ENCODE measurements at places on chromosomes 1 and 21.

DNA sequence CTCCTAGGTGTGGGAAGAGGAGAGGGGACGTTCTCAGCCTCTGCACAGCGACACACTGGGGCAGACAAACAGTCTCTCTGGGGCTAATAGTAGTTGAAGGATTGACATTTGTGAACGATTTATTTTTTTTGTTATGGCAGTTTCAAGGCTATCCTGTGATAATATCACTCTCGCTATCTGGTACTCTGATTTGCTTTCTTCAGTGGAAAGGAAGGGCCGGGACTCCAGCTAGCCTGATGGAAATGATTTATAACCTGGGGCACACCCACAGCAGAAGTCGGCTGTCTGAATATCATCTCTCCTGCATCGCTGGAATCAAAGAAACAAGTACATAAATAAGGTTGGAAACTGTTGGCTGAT is 122.7 kb downstream of the KCNN3 start:
- DNase-seq, result no peak

- no peak for DNase-seq
These were observed 109.5 kb upstream of the JUN start for GRCh38 chr1:58893257-58893869.

DNA sequence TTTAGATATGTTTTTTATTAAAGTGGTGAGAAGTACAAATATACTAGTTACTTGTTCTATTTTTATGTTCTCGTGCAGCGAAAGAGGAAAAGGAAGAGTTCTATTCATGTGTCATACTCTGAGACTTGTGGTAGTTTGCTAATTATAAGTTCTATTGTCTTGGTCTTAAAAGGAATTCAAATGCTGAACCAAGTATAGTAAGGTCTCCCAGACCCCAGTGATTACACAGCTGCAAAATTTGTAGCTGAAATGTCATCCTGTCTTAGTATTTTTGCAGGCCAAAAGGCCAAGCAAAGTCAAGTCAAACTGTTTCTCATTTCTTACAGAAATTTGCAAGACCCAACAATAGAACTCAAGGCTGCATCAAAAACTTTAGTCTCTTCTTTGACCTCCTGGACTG is 268.7 kb downstream of the CHRM3 start:
- DNase-seq, result no peak

- DNase-seq, result no peak
These were observed 9.0 kb downstream of the C1orf105 start for GRCh38 chr1:172429331-172430127.

GRCh38 chr1:113451710-113452109 is 61.4 kb downstream of the MAGI3 start:
- no peak for DNase-seq

DNA sequence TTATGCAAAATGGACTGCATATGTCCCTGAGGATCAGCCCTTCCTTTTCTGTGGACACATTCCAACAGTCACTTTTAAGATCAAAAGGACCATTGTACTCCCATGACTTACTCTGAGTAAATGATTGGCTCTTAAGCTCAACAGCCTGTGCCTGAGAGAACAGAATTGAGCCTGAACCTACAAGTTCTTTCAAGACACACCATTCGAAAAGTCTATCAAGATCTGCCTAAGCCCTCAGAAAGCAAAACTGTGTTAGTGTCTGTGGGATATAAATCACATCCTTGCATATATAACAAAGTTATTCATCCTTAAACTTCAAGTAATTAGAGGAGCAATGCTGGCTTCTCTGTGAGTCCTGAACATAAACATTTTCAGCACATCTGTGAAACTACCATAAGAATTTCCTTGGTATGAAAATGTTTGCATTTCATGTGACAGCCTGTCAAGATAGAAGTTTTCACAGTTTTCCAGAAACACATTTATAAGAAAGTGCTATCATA is 41.6 kb downstream of the PCNX2 start:
- DNase-seq, result no peak

- no peak for DNase-seq
These were observed 40.2 kb downstream of the TBCE start for GRCh38 chr1:235407419-235407818.

DNA sequence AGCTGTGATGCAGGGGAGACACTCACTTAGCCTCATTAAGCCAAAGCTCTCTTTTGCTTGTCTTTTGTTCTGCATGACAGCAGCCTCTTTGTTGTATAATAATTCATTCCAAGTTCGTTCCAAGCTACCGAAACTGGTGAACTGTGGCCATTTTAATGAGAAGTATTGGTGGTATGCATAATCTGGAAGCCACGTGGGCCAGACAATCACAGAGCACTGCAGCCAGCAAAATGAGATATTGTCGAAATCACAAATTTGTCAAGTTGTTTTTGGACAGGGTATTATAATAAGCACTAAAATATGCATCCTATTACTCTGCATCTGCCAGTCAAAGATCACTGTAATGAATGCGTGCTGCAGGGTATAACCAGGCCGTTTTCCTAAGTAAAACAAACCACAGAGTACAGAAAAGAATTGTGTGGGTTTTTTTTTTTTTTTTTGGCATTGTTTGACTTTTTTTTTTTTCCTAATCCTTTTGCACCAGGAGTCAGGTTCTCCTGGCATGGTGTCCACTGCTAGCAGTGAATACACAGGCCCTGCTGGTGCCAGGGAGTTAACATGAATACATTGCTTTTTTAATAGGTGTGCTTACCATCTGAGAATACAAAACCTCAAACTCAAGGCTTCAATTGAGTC is 423.9 kb downstream of the PTBP2 start:
- no peak for DNase-seq

DNA sequence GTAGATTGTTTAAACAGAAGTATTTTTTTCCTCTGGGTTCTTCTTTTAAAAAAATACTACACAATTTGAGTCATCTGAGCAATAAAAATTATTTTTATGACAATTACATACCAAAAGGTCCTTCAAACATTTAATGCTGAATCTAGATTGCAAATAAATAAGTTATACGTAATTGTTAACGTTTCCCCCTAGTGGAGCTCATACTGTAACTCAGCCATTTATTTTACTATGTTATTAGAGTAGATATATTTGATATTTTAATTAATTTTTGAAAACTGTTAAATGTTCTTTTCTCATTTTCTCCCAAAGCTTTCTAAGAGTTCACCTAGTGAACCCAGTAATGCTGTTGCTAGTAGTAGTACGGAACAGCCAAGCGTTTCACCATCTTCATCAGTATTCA is 33.5 kb downstream of the ZMYM1 start:
- no peak for DNase-seq

- DNase-seq, result no peak
These were observed 7.0 kb upstream of the USP24 start for GRCh38 chr1:55222152-55222551.

GRCh38 chr1:99180343-99180808 is 83.9 kb upstream of the PLPPR4 start:
- peak; percentile 8 for DNase-seq

DNA sequence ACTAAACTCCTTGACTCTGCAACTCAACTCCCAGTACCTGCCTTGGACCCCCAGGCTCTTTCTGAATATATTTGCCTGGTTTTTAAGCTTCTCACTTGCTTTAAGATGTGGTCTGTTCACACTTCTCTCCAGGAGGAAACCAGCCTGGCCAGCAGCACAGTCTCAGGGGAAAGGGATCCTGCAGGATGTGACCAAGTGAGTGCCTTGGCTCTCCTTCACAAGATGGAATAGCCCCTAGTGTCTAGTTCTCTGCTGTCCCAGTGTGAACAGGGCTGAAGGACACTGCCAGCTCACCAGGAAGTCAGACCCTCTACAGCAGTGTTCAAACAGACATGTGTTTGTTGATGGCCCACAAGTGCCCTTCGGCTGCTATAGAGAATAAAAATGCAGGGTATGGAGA is 32.9 kb downstream of the CD244 start:
- DNase-seq, result no peak

- no peak for DNase-seq
These were observed 1041.3 kb upstream of the ADGRL4 start for GRCh38 chr1:80047791-80048190.

GRCh38 chr1:193103759-193104501 is 1.3 kb downstream of the GLRX2 start:
- no peak for DNase-seq

DNA sequence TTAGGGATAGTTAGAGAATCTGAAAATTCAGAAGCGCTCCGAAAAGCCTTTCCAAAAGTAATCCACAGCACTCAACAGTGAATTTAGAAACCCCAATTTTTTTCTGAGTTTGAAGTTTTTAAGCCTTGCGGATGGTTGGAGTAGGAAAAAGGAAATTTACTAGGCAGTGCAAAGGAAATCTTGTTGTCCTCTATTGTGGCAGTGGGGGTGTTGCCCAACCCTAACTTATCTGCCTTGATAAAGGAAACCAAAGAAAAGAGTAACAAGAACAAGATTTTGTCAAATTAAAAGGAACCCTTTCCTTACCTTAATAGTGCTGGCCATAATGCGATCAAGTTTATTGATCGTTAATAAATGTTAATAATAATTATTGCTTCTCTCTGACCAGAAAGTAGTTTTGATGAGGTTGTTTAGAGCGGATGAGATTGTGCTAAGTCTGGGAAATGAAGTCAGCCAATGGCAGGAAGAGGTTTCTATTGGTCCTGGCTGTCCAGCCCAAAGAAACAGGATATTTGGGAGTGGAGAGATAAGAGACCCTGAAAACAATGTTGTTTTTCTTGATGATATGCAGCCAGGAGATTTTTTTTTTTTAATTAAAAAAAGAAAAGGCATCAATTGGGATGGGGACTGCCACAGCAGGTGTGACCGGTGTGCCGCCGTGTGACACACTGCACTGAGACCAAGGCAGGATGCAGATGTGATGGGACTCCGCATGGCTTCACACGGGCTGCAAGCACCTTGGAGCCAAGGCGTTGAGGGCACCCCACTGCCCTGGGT is at the start of gene ERG:
TSS of gene ERG (minus strand) at position 421 of the 777 bp plus-strand sequence. CDS start at position 324, 97 bp downstream.
- DNase-seq, result no peak

DNA sequence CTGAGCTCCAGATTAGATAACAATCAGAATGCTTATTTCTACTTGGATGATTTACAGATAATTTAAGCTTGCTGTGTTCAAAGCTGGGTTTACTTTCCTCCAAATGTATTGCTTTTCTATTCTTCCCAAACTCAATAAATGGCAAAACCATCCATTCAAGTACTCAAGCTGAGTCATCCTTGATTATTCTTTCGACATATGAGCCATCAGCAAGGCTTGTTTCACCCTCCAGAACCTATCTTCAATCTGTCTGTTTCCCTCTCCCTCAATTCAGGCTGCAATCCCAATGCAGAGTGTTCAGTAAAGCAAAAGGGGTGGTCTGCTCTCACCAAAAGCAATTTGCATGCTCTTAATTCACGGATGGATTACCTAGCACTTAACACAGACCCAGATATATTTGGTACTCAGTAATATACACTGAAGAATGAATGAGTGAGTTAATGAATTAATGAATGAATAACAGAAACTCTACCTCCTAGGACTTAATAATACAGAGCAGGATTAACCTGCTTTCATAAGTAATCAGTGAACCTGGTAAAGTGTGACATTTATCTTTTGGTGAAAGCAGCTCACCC is 41.9 kb downstream of the DDR2 start:
- DNase-seq, result no peak

DNA sequence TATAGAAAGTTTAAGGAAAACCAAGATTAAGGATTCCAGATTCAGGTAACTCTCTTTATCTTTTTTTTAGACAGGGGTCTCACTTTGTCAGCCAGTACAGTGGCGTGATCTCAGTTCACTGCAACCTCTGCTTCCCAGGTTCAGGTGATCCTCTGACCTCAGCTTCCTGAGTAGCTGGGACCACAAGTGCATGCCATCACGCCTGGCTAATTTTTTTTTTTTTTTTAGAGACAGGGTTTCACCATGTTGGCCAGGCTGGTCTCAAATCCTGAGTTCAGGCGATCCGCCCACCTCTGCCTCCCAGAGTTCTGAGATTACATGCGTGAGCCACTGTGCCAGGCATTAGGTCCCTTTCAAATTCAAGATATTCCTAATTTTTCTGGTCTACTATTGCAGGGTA is 15.9 kb downstream of the LZIC start:
- DNase-seq, result no peak

GRCh38 chr1:26907071-26907917 is 6.5 kb downstream of the NR0B2 start:
- no peak for DNase-seq

DNA sequence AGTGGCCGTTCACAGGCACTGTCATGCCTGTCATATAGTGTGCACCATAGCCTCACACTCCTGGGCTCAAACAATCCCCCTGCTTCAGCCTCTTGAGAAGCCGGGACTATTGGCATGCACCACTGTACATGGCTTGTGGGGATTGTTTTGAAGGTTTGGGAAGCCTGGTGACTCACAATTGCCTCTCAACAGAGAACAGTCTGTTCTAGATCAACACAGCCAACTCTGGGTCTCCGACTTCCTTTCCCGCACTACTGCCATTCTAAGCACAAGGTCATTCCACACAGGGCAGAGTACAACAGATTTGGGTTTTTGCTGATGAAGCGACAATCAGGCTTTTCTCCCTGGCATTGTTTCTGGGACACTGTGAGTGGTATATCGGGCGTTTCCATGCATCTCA is 15.5 kb upstream of the AHCTF1 start:
- DNase-seq, result no peak

GRCh38 chr21:45995686-45996179 is 14.2 kb downstream of the COL6A1 start:
- DNase-seq, result no peak

DNA sequence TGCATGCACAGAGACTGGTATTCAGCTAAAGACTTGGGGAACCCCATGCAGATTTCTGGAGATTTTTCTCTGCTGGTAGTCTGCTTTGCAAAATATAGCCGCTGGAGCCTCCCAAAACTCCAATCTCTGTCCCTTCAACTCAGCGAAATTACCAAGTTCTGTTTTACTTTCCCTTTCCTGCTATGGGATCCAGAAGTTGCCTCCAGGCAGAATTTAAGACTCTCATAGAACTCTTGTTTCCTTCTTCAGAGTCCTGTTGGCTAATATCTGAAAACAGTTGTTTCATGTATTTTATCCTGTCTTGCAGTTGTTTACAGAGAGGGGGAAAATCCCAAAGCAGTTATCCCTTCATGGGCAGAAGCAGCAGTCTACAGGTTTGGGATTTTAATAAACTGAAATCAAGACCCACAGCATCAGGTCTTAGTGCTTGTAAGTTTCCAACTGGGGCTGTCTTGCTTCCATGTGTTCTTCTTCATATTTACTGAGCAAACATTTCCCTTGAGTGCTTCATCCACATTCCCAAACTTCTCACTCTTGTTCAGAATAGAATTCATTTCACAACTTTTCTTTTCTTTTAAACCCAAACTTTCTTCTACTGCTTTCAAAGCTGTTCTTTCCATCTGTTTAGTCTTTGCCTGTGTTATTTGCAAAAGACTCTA is 221.3 kb upstream of the DMRTA2 start:
- DNase-seq, result no peak

Measured in stimulated activated CD4-positive, alpha-beta T cell treated with anti-CD3 and anti-CD28 coated beads, Interleukin-1b, Interleukin-23, amount 100 ng/mL, for 1 hour (primary cell).